Endothelial cell of umbilical vein (primary cell): ENCODE measurements at places on chromosomes 16 and 17. TPM values are rescaled to one million over a fixed set of nuclear protein-coding genes. Genes with fewer than 3 reads are reported as not detected.

GRCh38 chr17:79627766-79628690, 17.2 kb upstream of the RBFOX3 start:
- no peak for DNase-seq

DNA sequence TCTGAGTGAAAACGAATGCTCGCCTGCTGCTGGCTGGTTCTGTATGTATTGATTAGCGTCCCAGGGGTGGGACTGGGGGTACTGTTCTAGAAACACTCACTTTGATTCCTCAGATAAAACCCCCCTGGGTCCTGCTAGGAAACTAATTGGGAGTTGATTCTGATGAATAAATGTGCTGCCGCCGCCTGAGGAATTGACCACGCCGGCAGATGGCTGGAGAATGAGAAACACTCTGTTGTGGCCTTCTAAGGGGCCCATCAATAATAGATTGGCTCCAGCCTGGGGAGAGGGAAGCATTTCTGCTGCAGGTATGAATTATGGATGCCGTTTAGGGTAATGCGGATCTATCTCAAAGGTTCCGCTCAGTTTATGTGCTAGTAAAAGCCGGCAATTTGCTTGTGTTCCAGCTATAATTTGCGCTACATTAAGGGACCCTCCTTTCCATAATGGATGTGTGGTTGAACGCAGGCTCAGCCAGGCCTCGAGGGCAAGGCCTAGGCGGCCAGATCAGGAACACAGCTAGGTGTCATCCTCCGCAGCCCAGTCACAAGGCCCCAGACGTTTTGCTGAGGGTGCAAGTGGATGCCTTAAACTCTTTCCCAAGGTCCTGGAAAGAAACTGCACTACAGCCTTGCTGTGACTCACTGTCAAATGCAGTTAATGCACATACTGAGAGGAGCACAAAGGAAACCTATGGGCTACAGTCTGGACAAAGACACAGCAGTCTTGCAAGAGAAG, 132.2 kb upstream of the HS3ST2 start:
- DNase-seq: no peak

GRCh38 chr17:69858460-69858859, 216.6 kb upstream of the KCNJ16 start:
- no peak for DNase-seq

DNA sequence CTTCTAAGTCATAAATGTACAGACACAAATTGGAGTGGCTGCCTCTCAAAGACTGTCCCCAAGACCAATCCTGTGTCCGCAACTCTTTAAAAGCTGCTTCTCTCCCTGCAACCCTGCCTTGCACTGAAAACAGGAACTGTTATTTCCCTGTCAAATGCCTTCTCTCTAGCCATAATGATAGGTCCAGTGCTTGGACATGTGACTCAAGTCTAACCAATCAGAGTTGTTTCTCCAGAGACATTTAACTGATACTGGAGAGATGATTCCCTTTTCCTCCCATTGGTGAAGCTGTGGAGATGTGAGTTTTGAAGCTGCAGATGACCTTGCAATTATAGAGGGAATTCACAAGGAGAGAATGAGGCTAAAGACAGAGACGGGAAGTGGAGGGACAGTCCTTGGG, 253.3 kb upstream of the CDH5 start:
- no peak for DNase-seq

DNA sequence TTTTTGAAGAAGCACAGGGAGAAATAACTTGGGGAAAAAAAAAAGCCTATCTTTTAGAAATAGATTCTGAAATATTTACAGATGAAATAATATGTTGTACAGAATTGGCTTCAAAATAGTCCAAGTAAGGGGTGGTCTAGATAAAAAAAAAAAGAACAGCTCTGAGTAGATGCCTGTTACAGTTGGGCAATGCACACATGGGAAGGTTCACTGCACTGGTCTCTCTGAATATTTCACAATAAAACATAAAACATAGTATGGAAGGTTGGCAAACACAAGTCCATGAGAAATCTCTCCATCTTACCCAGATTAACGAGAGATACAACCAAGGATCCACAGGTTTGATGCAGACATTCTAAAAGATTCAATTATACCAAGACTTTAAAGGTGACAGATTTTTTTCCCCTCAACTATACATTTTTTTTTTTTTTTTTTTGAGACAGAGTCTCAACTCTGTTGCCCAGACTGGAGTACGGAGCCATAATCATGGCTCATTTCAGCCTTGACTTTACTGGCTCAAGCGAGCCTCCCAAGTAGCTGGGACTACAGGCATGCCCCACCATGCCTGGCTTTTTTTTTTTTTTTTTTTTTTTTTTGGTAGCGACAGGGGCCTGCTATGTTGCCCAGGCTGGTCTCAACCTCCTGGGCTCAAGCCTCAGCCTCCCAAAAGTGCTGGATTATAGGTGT, 58.0 kb downstream of the KANSL1 start:
- DNase-seq: no peak

DNA sequence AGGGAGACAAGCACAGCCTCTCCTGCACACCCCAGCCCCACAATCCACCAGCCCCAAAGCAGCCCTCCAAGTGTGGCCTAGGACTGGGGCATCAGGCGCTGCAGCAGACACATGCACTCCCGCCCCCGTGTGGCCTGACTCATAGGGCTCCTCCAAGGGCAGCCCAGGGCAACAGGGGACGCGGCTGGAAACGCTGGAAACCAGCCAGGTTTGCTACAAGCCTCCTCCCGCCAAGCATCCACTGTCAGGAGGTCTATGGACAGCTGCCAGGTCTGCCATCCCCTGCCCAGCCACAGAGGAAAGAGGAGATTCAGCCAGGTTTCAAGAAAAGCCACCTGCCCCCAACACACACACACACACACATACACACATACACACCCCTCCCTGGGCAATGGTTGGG, 25.8 kb downstream of the SRCIN1 start:
- no peak for DNase-seq

DNA sequence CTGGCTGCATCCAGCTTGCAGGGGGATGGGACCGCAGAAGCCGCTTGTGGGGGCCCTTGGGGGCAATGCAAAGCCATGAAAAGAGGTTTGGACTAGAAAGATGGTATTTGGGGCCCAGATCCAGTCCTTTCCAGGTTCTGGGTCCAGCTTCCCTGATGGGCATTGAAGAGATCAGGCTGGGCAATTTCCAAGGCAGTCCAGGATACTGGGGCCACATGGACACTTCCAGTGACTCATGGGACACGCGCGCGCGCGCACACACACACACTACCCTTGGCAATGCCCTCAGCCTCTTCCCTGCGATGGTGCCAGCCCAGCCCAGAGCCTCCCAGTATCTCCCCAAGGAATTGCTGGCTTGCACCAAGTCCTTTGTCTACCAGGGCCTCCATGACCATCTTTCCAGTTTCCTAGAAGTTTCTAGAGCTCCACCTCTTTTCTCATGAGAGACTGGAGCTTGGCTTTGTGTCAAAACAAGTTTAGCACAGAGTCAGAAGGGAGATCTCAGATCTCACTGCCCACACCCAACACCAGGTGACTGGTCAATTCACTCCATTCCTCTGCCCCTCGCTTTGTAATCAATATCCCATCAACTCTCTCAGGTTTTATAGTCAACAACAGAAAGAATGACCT, 44.3 kb downstream of the WNT3 start:
- no peak for DNase-seq

The SMIM36 gene
- polyA plus RNA-seq: not detected in 2 replicates

The TMEM238L gene
- not detected in 2 replicates for polyA plus RNA-seq

The C17orf78 gene
- polyA plus RNA-seq: not detected in 2 replicates

The DNAI2 gene
- not detected in 2 replicates for polyA plus RNA-seq

The CCL1 gene
- polyA plus RNA-seq: not detected in 2 replicates

The VPS35 gene
- 11.6 and 19.7 TPM in 2 replicates for polyA plus RNA-seq
